NCI-H226 (cell line): ENCODE measurements at places on chromosomes 1 and 21.
A peak's percentile ranks its signal among the peaks of the same experiment; 100 is the strongest.

DNA sequence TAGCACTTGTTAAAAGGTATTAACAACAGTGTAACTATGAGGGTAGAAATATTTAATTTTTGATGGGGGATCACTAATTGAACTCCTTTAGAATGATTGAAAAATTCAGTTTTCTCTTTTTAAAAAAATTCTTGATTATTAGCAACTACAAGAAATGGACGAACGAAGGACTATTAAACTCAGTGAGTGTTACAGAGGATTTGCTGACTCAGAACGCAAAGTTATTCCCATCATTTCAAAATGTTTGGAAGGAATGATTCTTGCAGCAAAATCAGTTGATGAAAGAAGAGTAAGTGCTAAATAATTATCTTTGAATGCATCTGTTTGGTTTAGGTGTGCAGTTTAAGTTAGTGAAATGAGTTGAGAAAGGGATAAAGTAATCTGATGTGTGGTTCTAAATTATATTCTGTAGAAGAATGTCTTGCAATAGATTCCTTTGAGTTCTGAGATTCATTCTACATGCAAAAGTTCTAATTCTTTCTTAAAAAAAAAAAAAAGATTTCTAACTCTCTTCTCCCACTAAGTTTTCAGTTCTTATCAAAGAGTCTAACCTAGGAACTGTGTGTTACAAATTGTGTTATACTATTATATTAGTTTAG is 85.0 kb downstream of the FNBP1L start:
- DNase-seq, result no peak

- DNase-seq, result no peak
These were observed 544.6 kb downstream of the AMY1C start for GRCh38 chr1:104294259-104294658.

DNA sequence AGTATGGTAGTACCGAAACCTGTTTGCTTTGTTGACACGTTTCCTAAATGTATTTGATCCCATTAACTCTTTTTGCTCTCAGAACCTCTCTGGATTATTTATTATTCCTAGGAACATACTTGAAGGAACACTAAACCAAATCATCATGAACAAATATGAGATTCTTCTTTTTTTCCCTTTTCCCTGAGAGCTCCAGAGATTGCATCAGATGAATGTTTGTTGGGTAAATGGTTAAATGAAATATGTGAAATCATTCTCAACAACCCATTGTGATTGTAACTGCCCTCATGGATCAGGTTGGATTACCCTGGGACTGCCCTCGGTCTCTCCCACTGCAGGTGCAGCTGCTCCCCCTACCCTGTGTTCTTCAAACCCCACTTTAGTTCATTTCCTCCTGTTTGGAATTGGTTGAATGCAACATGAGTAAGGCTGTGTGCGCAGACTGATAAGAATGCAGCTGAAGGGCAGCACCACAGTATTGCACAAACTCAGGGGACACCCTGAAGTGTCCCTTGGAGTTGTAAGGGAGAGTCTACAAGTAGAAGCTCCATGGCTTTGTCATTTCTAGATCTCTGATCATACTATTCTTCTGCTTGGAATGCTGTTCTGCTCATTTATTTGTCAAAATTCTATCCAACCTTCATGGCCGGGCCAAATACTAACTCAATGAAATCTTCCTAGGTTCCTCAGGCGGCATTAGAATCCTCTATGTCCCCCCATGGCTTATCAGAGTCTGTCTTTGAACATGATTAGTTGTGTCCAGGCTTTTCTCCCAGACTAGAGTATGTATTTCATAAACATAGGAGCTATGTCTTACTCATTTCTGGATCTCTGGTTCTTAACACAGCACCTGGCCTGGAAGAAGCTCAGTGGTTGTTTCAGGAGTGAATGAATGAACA is 47.1 kb upstream of the NEK2 start:
- no peak for DNase-seq

DNA sequence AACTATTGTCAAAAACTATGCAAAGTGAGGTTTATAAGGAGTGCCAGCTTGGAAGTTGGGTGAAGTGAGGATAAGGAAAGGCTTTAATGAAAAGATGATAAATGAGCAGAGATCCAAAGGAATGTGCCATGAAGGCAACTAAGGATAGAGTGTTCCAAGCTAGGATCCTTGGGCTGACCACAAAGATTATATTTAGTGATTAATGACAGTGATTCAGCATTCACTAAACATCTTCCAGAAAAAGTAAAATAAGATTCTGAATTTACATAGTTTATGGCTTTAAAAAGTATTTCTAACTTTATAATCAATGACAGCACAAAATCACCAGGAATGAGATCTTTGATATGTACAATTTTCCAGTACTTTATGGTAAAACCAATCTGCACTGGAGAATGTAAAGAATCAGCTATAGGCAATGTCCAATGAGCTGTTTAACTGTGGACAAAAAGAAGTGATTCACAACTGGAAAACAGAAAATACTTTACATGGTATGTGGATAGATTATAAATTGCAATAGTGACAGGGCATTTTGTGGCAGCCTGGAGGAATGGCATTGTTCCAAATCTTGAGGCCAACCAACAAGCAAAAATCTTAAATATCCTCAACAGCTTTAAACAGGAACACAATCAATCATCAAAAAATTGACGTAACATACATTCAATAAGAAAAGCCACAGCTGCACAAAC is 91.2 kb upstream of the KCTD3 start:
- peak; percentile 79 for DNase-seq

DNA sequence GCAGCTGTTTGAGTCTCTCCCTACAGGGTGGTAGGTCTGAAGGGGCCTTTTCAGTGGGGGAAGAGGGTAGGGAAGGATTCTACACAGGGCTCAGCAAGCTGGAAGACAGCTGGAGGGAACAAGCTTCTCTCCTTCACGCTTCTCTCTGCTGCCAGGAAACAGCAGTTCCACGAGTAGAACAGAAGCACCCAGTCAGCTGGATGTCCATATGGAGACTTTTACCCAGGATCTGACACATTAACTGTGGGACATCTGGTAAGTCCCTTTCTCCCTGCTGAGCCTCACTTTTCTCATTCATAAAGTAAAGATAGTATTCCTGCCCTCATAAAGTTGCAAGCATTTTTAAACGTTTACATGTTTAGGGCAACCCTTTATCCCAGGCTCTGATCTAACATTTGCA is 280.3 kb downstream of the OMA1 start:
- DNase-seq, result no peak

- DNase-seq, result no peak
These were observed 16.9 kb upstream of the IFI16 start for GRCh38 chr1:158992787-158993312.

GRCh38 chr1:201184307-201185122 is 6.1 kb upstream of the IGFN1 start:
- peak; percentile 72 for DNase-seq

GRCh38 chr1:237043846-237044636 is 2.1 kb downstream of the RYR2 start:
- no peak for DNase-seq

- no peak for DNase-seq
These were observed 2.9 kb downstream of the VANGL2 start for GRCh38 chr1:160403244-160403643.

GRCh38 chr1:167616521-167616920 is 13.5 kb upstream of the RCSD1 start:
- DNase-seq, result no peak

GRCh38 chr21:33931799-33932390 is 16.3 kb upstream of the ATP5PO start:
- DNase-seq, result no peak

- DNase-seq, result peak; percentile 34
These were observed 182.3 kb downstream of the FCRL5 start for GRCh38 chr1:157369808-157370521.

DNA sequence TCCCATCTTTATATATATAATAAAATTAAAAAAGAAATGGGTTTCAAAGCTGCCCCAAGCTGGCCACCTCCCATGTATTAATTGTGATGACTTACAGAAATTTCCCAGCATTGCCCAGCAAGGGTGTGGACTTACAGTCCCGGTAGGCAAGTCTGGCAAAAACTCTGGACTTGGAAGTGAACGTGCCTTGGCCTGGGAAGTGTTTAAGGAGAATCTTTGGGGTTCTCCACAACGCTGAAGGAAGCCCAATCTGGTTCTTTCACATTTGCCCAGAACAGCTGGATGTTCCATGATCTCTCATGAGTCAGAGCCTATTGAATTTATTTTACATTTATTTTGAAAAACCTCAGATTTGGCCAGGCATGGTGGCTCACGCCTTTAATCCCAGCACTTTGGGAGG is 98.4 kb upstream of the SLC45A1 start:
- no peak for DNase-seq

DNA sequence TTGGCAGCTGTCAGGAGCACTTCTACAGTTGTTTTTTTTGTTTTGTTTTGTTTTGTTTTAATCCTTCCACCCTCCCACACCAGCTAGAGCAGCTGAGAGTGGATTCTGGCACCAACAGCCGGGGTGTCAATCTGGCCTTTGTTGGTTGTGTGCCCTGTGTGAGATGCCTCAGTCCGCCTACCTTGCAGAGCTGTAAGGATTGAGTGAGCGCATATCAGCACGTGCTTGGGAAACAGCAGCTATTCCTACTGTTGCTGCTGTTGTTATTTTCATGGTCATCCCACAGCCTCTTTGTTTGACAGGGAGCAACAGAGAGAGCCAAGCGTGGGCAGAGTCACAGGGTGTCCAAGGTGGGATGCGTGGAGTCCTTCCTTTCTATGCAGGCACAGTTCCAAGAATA is 50.4 kb downstream of the PGBD5 start:
- no peak for DNase-seq

DNA sequence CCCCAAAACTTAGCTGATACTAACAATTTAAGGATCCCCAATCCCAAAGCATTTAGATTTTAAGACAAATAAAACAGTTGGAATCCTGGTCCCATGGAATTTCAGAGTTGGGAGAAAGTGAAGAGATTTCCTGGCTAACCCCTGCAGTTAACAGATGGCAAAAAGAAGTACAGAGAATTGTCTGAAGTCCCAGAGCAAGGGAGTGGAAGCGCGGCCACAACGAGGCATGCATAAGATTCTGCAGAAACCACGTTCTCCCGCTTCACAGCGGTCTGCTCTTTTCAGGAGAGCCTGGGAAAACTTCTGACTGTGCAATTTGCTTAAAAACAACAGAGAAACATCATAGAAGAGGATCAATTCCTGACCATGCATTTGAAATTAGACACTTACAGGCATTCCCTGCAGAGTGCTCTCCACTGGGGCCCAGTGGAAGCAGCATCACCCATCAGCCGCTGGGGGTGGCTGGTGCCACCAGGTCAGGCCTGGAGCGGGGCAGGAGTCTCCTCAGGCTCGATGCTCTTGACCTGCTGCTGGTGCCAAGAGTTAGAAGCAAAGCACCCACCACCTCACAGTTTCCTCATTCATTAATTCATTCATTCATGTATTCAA is 226.7 kb upstream of the POU3F1 start:
- no peak for DNase-seq

- no peak for DNase-seq
These were observed 5.9 kb downstream of the TTC39A start for GRCh38 chr1:51324251-51325010.

- no peak for DNase-seq
These were observed 178.8 kb downstream of the NRIP1 start for GRCh38 chr21:14886001-14886400.

- DNase-seq, result no peak
These were observed 1.1 kb upstream of the TMEM52 start for GRCh38 chr1:1920057-1920607.

GRCh38 chr1:150021191-150021694 is 10.7 kb upstream of the OTUD7B start:
- no peak for DNase-seq

GRCh38 chr1:44405798-44406736 is 1.0 kb downstream of the RNF220 start:
- DNase-seq, result peak; percentile 57
